ENCODE measurements at places on chromosomes 6 and 20.

DNA sequence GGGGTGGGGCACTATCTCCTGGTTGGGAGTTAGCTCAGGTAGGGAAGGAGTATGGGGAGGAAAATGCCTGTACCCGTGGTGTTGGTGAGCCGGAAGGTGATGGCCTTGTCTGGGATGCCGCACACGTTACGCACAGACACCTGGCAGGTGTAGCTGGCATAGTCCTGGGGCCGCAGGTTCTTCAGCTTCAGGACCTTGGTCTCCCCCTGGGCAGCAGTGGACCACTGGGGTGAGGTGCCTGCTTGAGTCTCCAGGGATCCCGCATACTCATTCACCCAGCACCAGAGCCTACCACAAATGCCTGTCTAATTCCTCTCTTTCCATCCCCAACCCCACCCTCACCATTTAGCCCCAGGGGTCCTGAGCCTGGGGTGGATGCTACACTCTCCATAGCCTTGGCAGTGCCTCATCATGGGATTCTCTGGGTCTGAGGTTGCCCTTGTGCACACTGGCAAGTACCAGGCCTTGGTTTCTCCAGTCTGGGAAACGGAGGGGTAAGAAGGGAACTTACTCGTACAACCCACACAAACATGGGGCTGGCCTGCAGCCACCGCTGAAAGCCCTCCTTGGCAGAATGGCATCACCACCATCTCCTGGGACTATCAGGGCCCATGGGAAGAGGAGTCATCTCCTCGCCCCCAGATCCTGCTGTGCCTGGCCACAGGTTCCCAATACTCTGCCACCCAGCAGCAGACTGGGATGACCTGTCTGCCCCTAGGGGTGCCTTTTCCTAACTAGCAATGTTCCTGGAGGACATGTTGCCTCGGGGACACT lies 42.8 kb downstream of the MDGA1 start:
- no peak for DNase-seq

- DNase-seq, result peak; percentile 36
Measured at GRCh38 chr6:159959165-159959975, 9.5 kb upstream of the IGF2R start.

DNA sequence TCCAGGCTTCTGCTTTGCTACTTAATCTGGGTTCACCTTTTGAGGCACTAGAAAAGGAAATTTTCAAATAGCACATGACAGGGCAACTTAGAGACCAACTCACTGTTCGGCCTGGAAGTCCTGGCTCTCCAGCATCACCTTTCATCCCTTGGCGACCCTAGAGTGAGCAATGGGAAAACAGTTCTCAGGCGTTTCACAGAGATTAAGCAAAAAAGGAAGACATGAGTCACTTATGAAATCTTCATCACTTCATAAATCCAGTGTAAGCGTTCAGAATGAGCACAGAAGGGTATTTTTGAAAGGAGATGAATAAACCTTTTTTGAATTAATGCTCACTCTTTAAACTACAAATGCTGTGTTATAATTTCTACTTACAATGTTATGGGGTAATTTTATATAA lies 104.0 kb downstream of the COL12A1 start:
- DNase-seq, result no peak

DNA sequence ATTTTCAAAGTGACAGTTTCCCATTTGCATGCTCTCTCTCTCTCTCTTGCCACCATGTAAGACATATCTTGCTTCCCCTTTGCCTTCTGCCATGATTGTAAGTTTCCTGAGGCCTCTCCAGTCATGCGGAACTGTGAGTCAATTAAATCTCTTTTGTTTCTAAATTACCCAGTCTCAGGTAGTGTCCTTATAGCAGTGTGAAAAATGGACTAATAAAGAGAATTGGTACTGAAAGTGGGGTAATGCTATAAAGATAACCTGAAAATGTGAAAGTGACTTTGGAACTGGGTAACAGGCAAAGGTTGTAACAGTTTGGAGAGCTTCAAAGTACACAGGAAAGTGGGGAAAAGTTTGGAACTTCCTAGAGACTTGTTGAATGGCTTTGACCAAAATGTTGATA lies 389.8 kb downstream of the GRIK2 start:
- DNase-seq, result no peak

GRCh38 chr6:117018771-117019170 lies 141.7 kb downstream of the RFX6 start:
- DNase-seq, result no peak

- DNase-seq, result no peak
Measured at GRCh38 chr6:70616728-70617260, 50.1 kb downstream of the SDHAF4 start.

- no peak for DNase-seq
Measured at GRCh38 chr20:5033566-5033965, 32.3 kb upstream of the SLC23A2 start.

DNA sequence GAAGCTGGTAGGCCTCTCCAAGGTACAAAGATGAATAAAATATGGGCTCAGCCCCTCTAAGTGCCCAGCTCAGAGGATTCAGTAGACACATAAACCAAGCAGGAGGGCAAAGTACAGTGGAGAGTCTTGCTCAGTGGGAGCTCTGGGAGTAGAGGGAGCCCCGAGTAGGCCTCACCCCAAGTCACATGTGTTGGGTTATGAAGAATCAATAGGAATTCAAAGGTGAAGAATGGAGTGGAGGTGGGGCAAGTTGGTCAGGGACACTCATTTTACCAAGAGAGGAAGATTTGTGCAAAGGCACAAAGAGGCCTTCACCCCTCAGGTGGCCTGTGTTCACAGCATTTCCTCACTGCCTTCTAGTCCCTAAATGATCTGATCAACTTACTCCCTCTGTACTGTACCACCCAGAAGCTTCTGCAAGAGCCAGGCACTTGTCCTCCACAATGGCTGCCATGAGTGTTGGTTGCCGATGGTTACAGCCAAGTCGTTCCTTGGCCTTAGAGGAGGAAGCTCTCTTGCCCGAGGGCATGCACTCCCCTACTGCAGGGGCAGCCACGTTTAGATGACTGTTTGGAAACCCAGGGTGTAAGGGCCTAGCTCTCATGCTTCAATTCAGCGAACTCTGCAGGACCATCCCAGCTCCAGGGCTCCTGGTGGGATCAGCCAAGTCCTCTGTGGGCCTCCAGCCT lies 6.7 kb upstream of the CDKN1A start:
- DNase-seq, result no peak

GRCh38 chr20:51570739-51571459 lies 28.4 kb upstream of the NFATC2 start:
- DNase-seq, result peak; percentile 78

GRCh38 chr6:17486680-17487079 lies 93.3 kb downstream of the CAP2 start:
- no peak for DNase-seq

- no peak for DNase-seq
Measured at GRCh38 chr6:44109212-44109611, 18.0 kb downstream of the MRPL14 start.

DNA sequence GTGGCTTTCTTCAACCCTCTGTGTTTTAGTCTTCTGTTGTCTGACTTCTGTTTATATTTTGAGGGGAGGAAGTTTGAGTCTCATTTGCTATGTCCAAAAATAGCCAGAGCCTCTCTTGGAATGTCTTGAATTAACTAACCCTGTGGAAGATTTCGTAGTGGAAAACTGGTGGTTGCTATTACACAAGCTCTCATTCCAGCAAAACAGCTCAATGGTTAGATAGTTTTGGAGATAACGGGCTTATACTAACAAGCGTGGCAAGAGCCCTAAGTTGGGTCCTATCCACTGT lies 1.6 kb downstream of the CCN2 start:
- peak; percentile 80 for DNase-seq

DNA sequence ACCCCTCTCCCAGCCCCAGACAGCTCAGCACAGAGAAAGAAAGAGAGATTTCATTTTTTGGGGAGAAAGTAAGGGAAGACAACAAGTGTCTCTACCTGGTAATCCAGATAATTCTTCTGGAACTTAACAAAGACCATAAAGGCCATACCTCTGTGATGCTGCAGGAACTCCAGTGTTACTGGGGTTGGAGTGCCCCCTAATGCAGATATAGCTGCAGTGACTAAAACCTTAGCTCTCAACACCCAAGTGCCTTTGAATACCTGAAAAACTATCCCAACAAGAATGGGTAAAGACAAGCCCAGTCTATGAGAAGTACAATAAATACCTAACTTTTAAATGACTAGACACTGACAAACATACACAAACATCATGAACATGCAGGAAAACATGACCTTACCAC lies 365.3 kb upstream of the PTCHD4 start:
- DNase-seq, result no peak

- DNase-seq, result no peak
Measured at GRCh38 chr6:120320481-120321162, 971.1 kb upstream of the MAN1A1 start.

- peak; percentile 6 for DNase-seq
Measured at GRCh38 chr20:21048841-21049273, 57.3 kb downstream of the LINC00237 start.

- peak; percentile 27 for DNase-seq
Measured at GRCh38 chr20:24966317-24967012, 17.4 kb downstream of the CST7 start.
